Suppressor macrophage treated with lipopolysaccharide for 4 hours (primary cell): ENCODE measurements at places on chromosomes 2 and 18.

GRCh38 chr2:70009762-70010575 lies 48.5 kb upstream of the ASPRV1 start:
- DNase-seq, result peak; percentile 90

GRCh38 chr2:57434441-57434840 lies 612.2 kb upstream of the VRK2 start:
- peak; percentile 89 for DNase-seq

- DNase-seq, result peak; percentile 94
Measured at GRCh38 chr2:38619458-38620164, 16.9 kb upstream of the HNRNPLL start.

DNA sequence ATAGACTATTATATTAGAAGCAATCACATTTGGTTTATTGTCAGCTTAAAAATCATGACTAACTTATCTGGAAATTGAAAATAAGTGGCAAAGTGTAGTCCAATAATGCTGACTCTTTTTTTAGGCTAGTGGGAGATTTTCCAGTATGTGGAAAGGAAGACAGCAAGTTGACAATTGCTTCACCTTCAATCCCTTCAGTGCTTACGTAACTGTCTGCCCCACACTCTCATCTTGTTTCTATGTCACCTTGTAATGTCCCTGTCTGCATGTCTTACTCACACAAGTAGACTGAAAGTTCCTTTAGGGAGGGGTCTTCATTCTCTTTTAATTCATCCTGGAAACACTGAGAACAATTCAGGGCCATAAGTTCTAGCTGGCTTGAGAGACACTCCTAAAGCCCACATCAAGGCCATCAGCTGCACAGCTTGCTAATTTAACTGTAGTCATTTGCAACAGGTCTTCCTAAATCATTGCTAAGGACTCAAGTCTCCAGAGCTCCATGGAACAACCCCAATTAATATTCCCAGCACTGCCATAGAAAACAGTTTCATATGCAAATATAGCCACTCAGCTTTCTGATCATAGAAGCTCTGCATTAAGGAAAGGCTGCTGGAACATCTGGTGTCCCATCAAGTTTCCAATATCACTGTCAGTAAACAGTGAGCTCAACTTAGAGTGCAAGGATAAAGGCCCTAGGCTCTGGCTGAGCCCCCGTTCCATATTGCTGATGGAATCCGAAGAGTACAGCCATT lies 230.5 kb downstream of the ETAA1 start:
- no peak for DNase-seq

- no peak for DNase-seq
Measured at GRCh38 chr2:175769200-175769599, 232.9 kb downstream of the LNPK start.

DNA sequence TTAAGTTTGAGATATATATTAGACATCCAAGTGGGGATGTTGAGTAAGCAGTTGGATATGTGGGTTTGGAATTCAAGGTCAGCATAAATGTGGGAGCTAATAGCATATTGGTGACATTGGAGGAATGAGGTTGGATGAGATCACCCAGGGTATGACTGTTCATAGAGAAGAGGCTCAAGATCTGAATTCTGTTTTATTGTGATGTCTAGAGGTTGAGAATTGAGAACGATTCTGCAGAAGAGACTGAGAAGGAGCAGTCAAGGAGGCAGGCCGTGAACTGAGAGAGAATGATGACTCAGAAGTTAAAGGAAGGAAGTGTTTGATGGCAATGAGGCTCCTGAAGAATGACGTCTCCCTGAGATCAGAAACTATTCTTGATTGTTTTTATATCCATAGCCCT lies 5.9 kb downstream of the SERPINB11 start:
- no peak for DNase-seq

DNA sequence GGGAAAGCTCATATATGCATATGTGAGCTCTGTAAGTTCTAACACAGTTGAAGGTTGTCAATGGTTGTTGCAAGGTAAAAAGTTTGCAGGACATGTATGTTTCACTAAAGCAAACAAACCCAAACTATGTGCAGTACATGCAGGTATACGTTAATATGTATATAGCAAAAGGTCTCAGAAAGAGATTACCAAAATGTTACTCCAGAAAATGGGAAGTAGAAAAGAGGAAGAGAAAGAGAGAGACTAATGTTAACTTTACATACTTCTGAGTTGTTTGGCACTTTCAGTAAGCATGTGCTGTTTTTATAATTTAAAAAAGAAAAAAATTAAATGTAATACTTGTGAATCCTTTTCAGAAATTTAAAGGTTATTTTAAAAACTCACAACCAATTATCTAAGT lies 32.8 kb upstream of the PEX13 start:
- DNase-seq, result peak; percentile 59

DNA sequence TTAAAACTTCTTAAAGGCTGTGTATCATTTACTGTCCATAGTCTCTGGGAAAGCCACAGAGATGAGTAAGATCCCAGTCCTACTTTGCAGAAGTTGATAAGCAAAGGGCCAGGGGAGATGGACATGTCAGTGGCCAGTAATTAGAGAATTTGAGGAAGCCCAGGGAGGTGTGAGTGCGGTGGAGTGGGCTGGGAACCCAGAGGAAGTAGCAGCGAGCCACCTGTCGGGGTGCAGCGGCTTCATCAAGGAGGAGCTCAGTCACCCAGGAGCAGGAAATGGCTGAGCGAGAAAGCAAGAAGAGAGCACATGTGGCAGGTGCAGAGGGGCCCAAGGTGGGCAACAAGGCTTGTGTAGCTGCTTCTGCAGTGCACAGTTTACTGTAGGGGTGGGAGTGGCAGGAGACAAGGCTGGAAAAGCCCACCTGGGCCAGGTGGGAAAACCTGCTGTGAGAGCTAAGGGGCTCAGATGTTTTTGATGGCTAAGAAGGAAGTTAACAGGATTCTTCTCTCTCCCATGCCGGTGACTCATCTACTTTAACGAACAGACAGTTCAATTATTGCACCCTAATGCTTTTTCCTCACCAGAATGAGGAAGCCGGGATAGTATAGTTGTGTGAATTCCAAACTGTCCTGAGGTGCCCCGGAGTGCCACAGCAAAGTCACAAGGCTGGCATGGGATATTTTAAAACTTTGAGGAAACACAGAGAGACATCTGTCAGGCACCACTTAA lies 34.8 kb upstream of the MGAT5 start:
- peak; percentile 86 for DNase-seq

GRCh38 chr2:101123795-101124471 lies 27.2 kb downstream of the TBC1D8 start:
- no peak for DNase-seq

DNA sequence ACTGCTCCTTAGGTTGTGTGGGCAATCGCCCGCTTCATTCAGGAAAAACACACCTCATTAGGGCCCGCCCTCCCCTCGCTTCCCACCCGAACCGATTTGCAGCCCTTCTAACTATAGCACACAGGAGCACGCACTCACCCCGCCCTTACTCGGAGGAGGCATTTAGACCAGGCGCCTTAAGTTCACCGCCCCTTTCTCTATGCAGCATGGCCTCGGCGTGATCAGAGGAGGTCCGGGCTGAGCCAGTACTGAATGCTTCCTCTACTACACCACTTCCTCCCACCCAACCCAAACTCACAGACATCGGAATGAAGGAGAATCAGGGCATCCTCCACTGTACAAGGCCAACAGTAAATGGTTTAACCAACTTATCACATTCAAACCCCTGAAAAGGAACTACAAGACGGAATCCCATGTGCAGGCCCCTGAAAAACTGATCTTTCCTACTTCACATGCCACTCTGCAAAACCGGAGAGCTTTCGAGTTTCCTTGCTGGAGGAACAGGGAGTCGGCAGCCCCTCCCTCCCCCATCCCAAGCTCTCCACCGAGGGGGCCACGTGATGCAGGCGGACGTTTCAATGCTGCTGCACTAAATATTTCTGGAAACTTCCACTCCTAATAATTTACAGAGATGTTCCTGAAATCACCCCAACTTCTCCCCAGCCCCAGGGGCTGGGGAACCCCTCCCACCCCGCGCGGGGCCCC lies 1.4 kb downstream of the XPO1 start:
- DNase-seq, result peak; percentile 90

DNA sequence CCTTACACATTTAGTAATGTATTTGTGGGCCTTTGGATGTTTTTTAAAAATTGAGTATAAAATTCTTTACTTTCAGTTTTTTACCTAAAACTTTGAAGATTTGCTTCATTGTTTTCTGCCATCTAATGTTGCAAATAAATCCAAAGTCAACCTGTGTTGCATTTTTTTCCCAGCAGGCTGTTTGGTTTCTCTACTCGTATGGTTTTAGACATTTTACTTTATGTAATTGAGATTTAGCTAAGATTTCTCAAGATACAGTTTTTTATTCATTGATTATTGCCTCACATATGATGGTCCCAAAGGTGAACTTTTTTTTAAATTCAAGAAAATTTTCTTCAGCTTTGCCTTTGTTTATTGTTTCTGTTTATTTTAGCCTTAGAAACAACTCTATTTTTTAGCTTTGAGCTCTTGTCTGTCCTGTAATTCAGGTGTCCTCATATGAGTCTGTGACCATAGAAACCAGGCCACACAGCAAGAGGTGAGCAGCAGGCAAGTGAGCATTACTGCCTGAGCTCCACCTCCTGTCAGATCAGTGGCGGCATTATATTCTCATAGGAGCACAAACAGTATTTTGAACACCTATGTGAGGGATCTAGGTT lies 53.4 kb upstream of the TBR1 start:
- no peak for DNase-seq

- no peak for DNase-seq
Measured at GRCh38 chr2:10030311-10030736, 13.0 kb upstream of the KLF11 start.

DNA sequence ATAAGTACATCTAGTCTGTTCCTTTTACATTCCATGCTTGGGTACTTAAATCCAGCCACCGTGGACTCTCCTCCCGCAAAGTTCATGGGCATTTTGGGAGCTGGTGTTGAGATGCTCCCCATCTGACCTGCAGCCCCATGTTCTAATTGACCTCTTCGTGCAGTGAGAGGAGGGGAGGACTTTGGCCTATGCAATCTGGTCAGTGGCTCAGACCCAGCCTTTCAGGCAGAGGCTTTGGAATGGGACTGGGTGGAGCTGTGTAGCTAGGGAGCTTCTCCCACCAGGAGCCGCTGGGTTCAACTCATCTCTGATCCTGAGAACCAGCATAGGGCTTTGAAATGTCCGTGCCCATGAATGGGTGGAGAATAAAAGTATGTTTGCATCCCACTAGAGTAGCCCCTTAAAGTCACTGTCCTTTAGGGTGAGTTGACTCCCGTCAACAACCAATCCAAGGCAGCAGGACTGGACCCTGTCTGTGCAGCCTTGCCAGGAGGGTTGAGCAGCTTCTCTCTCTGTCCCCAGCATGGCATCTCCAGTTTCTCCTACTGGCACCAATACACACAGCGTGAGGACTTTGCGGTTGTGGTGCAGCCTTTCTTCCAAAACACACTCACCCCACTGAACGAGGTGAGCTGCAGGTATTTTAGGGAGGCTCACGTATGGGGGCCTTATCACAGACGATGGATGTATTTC lies 120.0 kb upstream of the PPP1CB start:
- no peak for DNase-seq

GRCh38 chr2:152462120-152462519 lies 127.1 kb downstream of the FMNL2 start:
- DNase-seq, result no peak

- no peak for DNase-seq
Measured at GRCh38 chr18:58819051-58819450, 45.6 kb upstream of the ZNF532 start.

- no peak for DNase-seq
Measured at GRCh38 chr18:23196119-23197007, 61.1 kb downstream of the CABLES1 start.

DNA sequence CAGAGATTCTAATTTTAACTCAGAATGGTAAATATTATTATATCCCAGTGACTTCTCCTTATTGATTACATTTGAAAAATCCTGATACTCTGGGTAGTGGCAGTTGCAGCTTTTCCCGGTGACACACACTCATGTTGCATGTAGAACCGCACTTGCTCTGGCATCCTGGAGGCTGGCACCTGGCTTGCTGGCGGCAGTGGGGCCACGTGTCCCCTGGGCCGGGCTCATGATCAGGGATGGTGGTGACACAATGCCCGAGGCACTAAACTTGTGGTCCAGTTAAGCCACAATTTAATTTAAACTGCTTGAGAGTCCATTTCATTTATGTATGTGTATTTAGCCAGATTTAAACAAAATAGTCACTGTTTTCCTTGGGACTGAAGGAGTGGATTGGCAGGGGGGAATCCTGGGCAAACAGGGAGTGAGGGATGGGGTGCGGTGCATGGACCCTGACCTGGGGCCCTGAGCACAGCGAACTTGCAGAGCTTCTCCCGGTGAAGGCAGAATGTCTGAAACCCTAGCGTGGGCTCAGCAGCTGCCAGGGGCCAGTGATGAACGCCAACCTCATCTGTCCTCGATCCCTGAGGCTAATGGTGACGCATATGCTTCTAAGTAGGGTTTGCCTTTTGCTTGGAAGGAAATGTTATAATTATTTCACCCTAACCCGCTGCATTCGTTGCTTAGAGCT lies 50.0 kb downstream of the KCNG2 start:
- DNase-seq, result no peak

- no peak for DNase-seq
Measured at GRCh38 chr2:24403168-24403831, 43.0 kb upstream of the ITSN2 start.

GRCh38 chr2:237869343-237870102 lies 10.1 kb downstream of the RAMP1 start:
- DNase-seq, result peak; percentile 13

DNA sequence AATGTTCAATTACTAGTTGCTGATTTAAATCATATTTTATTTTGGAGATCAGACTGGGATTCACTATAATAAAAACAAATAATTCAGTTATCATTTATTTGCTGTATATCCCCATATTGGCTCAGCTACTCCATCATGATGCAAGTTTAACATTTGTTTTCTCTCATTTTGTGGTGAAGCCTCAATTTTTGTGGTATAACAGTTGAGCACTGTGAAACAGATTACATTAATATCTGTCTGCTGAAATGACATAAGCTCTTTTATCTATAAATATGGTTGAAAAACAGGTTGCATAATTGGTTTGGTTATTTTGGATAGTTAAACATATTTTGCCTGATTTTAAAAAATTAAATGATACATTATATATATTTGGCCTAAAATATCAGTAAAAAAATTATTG lies 67.7 kb downstream of the DPP4 start:
- no peak for DNase-seq

DNA sequence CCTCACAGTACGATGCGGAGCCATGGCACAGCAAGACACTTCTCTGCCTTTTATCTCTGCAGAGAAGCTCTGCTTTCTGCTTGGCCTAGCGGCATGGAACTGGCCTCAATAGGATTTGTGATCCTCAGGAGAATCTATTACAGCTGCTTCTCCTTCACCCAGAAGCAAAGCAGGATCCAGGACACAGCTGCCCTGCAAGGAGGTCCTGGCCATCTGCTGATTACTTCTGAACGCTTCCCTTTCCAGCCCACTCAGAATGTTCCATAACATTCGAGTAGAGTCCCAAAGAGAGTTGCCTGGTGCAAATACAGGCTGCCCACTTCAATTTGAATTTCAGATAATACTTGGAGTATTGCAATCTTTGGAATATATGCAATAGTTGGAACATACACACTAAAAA lies 29.2 kb upstream of the KCNS3 start:
- no peak for DNase-seq

DNA sequence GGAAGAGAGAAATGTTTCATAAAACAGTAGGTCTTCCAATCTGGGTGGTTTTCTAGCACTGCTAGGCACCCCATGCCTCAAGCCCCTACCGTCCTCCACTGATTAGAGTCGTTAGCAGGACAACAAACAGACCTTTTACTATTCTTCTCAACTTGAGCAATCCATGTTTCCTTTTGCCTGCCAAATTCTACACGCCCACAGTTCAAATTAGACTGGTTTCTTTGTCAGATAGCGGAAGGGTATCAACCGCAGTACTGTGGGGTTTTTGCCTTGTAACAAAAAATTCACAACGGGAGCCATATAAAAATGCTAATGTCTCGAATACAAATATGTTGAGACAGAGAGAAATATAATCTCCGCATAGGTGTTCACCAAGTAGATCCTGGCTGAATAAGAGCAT lies 59.9 kb downstream of the VIT start:
- DNase-seq, result no peak
